Mucosa of descending colon (tissue), 3 donors: ENCODE measurements at places on chromosomes 7 and 10. TPM values are rescaled to one million over a fixed set of nuclear protein-coding genes. Genes with fewer than 3 reads are reported as not detected.

Gene ADAMTS14
- total RNA-seq: 1.8 TPM

GRCh38 chr7:37323966-37324365 is 124.7 kb downstream of the ELMO1 start:
- no peak for DNase-seq

Gene SHH
- 2.4 TPM for total RNA-seq

Gene AGMO
- 3.0 TPM for total RNA-seq

- DNase-seq: no peak
Observed at GRCh38 chr10:35379226-35380137, 43.2 kb downstream of the CCNY start.

Gene PLAU
- 10.3 TPM for total RNA-seq

- DNase-seq: no peak
Observed at GRCh38 chr10:71343392-71343773, 24.3 kb downstream of the SLC29A3 start.

Gene CPA4
- not detected for total RNA-seq

GRCh38 chr7:129949292-129950133 is 3.2 kb downstream of the UBE2H start:
- peak; percentile 47 for DNase-seq

Gene INSYN2A
- total RNA-seq: not detected

DNA sequence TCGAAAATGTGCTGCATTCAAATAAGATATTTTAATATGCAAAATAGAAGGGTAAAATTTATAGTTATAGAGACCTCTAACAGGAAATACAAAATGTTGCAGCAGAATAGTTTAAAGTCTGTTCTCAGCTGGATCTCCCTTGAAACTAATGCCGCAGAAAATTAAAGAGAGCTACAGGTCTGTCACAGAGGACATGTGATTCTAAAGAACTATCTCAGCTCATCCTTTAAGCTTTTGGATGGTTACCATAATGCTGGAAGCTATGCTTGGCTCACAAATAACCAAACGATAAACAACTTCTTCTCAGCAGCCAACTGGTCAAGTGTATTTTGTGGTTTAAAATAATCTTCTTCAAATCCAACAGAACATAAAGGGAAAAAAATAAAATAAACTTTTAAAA is 353.0 kb downstream of the PARD3 start:
- no peak for DNase-seq

GRCh38 chr7:32921896-32922295 is 30.3 kb upstream of the KBTBD2 start:
- no peak for DNase-seq

DNA sequence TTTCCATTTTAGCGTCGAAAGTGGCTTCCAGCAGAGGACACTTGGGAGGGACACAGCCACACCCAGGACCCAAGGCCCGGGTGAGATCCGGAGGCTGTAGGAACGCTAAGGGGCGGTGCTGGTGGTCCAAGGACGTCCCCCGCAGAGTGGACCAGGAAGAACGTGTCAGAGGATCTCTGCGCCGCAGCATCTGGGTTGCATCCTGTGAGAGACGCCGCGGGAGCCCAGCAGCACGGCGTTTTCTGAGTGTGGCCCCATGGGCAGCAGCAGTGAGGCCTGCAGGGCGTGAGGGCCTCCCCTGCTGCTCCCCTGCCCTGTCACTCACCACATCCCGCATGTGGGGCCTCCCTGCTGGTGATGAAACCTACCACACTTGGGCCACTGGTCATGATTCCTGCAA is 40.5 kb upstream of the BNIP3 start:
- DNase-seq: no peak

DNA sequence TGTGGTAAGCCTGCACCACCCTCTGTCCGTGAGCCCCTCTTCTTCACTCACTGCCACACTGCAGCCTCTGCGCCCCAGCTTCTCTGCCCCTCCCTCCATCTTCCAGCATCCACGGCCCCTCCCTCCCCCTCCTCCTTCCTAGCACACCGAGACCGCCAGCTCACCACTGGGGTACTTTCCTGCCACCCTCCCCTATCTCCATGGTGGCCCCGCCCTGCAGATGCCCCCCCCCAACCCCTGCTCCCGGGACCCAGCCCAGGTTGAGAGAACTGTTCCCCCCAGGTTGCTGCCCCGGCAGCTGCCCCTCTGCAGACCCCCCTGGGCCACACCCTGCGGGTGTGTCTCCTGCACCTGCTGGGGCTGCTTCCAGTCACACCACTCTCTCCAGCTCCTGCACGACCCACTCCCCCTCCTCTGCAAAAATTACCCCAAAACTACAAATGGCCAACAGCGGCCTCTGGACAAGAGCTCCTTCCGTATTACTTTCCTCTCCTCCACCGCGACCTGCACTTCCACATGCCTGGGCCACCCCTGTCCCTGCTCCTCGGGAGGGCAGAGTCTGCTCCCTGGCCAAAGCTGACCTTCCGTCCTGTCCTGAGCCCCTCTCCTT is 209.2 kb upstream of the PPP2R2D start:
- DNase-seq: no peak

Gene CLRN3
- total RNA-seq: 62.3 TPM

Gene GPR15LG
- total RNA-seq: 467 TPM

DNA sequence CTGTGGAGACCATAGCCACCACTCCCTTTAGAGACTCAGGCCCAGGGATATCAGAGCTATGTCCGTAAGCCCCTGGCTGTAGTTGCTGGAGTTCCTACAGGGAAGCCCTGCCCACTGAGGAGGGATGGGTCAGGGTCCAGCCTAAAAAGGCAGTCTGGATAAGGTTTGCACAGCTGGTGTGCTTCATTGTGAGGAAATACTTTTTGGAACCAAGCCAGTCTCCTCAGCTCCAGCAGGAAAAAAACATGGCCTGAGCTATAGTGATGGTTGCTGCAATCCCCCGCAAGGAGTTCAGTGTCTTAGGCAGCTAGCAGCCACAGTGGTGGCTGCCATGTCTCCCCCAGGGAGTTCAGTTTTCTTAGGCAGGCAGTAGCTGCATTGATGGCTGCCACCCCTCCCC is 52.6 kb upstream of the CYP2C8 start:
- no peak for DNase-seq

DNA sequence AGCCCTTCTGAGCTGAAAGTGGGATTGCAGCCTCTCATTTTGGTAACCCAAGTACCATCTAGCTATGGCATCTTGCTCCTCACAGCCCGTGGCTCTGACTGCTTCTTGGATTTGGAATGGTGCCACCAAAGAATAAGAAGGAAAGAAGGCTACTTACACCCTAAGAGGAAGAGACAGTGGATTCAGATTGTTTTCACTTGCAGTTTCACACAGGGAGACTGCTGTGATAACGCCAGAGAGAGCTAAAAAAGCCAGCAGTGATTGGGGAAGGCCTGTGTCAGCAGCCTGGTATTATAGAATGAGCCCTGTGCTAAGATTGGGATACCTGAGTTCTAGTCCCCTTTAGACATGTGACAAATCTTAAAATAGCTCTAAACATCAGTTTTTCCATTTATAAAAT is 3.6 kb upstream of the LRRC4 start:
- DNase-seq: no peak

DNA sequence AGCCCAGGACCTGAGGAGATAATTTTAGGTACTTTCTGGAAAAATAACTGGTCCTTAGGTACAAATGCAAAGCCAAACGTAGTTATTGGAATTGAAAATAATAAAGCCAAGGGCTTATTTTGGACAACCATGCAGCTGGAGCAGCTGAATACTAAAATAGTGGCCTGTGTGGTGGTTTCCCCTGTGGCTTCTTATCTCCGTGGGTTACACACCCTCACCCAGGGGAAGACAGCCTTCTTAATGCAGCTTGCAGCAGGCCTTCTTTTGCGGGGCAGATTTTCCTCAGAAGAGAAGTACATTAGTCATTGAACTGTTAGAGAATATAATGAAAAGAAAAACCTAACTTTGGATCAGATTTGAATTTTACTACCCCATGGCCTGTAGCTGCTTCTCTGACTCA is 133.5 kb downstream of the ST7 start:
- no peak for DNase-seq

DNA sequence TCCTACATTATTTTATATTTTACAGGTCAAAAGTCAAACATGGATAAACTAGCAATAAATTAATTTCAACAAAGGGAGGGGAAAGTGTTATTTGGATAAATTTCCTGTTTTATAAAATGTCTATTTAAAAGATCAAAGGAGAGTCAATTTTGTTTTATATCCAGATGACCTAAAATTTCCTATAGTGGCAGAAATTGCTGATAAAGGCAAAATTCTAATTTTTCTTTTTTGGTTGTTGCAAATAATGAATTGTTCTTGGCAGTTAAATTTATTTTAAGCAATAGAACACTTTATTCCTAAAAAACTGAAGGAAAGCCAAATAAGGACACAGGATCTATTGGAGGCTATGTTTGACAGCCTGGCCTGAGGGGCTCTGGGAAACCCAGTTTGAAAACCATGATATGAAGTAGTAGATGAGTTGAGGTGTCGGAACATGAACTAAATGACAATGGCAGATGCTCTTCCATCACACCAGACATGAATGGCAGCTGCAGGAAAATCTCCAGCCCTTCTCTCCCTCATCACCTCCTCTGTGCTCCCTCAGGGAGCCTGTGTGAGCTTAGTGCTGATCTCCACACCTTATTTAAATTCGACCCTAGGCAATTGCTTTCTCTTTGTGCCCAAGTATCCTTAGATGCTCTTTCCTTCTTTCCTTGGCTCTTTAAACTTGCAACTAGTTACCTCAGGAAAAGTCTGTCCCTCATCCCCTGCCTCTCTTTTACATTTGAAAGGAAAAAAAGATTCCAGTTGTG is 395.0 kb downstream of the THSD7A start:
- no peak for DNase-seq

GRCh38 chr10:90911133-90912051 is 9.5 kb downstream of the ANKRD1 start:
- peak; percentile 82 for DNase-seq

GRCh38 chr10:77647543-77648293 is 10.1 kb upstream of the KCNMA1 start:
- no peak for DNase-seq

DNA sequence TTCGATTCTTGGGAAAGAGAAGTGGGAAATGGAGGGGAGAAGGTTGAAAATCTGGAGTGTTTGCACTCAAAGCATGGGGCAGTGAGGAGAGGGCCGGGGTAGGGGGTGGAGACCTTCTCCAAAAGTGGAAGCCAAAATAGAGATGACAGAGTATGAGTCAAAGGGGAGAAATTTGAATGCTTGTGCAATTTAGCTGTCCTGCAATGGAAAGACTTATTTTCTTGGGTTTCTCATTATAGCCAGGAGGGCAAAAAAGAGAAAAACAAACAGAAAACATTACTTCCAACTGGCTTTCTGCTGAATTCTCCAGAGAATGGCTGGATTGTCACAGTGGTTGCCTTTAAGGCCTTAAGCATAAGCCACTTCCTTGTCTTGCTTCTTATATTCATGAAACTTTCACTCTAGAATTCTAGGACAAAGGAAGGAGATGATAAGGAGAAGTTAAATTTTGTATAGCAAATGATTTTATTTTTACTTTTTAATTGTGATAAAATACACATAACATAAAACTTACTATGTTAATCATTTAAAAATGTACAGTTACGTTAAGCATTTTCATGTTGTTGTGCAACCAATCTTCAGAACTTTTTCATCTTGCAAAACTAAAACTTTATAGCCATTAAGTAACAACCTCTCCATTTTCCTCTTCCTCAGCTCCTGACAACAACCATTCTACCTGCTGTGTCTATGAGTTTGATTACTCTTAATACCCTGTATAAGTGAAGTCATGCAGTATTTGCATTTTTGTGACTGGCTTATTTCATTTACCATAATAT is 100.2 kb downstream of the GPR85 start:
- DNase-seq: no peak

GRCh38 chr10:104445359-104445758 is 91.7 kb downstream of the CFAP58 start:
- DNase-seq: no peak

- DNase-seq: no peak
Observed at GRCh38 chr10:36676321-36676720, 449.1 kb upstream of the ANKRD30A start.

DNA sequence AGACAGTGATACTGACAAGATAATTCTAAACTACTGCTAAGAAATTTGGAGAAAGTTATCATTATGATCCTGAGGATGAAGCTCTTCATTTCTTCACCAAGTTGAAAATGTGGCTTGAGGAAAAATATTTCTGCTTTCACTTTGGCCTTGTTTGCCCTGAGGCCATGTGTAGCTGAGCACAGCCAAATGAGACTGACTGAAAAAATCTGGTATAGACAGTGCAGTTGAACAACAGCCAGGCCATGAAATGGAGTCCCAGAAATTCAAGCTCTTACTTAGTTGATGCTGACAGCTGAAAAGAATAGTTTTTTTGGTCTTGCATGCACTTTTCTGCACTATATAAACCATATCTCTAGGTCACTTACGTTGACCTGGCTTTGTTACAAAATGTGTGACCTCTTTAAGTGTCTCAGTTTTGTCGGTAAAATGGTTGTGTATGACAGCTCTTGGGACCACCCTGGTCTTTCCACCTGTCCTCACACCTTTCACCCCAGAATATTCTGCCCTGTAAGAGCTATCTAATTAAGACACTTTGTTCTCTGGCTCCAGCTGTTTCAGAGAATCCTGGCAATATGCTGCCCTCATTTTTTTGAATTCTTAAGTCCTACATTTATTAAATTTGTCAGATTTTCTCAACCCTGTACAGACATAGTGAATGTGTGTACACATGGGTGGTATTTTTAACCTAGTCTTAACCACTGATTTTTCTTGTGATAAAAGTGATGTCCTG is 91.3 kb downstream of the CD36 start:
- no peak for DNase-seq

- DNase-seq: no peak
Observed at GRCh38 chr10:102302611-102303010, 57.3 kb downstream of the GBF1 start.

DNA sequence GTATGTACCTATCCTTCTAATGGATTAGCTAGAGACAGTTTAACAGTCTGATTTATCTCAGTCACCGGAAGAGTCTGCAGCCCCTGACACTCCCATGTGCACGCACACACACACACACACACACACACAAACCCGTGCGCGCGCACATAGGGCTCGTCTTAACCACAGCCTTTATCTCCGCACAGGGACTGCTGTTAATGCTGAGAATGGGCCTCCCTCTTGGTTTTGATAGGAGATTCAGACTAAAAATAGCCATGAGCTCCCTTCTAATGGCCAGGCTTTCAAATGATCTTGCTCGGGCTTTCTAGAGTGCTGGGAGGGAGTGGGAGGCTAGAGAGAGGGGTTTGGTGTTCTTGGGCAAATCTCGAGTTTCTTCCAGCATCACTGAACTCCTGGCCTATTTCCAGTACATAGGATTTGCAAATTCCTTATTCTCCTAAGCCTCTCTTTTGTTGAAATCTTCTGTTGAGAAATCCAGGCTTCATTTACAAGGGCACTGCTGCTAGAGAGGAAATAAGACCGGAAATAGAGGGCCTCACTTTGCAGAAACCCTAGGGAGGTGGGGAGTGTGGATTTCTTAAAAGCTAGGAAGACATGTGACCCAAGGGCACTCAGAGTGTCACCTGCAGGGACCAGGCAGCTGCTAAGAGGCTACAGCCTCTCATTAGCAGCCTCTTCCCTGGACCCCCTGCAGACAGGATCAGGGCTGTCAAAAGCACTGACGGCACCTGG is 2.4 kb downstream of the TMEM72 start:
- no peak for DNase-seq
